Breast epithelium (tissue), 4 donors: ENCODE measurements at places on chromosomes 2 and 18.

DNA sequence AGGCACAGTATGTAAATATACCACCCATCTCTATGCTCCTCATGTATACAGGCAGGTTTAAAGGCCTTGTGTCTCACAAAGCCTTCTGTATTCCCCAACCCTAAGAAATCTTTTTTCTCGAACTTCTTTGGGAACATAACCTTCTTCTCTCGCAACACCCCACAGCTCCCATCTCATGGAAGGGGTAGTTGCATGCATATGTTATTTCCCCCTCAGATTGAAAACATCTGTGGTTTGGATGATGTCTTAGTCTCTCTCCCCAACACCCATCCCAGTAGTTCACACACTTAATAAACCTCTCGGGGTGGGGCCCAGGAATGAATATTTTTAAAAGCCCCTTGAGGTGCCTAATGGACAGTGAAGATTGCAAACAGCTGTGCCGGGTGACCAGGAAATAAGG is 21.0 kb upstream of the HDAC4 start:
- H3K27ac ChIP-seq = no peak overlapping the region
- H3K4me3 ChIP-seq = no peak overlapping the region
- H3K4me1 ChIP-seq = no peaks in the 10 kb centered on the region
- no peaks in the 10 kb centered on the region for H3K36me3 ChIP-seq
- H3K27me3 ChIP-seq = no peaks in the 10 kb centered on the region
- no peak for DNase-seq

GRCh38 chr18:73249030-73249429 is 381.2 kb upstream of the NETO1 start:
- H3K4me3 ChIP-seq = no peak overlapping the region
- no peaks in the 10 kb centered on the region for H3K4me1 ChIP-seq
- no peak for DNase-seq
- no peaks in the 10 kb centered on the region for H3K27me3 ChIP-seq
- no peak overlapping the region for H3K27ac ChIP-seq
- no peaks in the 10 kb centered on the region for H3K36me3 ChIP-seq

DNA sequence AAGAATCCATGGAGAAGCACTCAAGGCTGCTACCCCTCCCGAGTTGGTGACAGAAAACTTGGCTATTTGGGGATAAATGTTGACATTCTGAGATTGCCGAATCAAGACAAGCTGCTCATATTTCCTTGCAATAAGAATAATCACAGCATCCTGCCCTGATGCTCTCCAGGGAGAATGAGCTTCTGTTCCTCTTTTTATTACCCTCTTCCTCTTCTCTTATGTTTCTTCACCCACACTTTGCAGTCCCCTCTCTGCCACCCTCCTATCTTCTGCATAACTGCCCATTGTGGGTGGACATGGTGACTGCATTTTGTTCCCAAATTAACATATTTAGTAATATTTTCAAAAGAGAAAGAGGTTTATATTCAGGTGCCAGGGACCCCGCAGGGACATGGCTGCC is 11.9 kb upstream of the MSGN1 start:
- no peak for DNase-seq
- no peak overlapping the region for H3K4me3 ChIP-seq
- H3K4me1 ChIP-seq = no peaks in the 10 kb centered on the region
- H3K27me3 ChIP-seq = no peaks in the 10 kb centered on the region
- H3K36me3 ChIP-seq = no peaks in the 10 kb centered on the region
- H3K27ac ChIP-seq = no peak overlapping the region

DNA sequence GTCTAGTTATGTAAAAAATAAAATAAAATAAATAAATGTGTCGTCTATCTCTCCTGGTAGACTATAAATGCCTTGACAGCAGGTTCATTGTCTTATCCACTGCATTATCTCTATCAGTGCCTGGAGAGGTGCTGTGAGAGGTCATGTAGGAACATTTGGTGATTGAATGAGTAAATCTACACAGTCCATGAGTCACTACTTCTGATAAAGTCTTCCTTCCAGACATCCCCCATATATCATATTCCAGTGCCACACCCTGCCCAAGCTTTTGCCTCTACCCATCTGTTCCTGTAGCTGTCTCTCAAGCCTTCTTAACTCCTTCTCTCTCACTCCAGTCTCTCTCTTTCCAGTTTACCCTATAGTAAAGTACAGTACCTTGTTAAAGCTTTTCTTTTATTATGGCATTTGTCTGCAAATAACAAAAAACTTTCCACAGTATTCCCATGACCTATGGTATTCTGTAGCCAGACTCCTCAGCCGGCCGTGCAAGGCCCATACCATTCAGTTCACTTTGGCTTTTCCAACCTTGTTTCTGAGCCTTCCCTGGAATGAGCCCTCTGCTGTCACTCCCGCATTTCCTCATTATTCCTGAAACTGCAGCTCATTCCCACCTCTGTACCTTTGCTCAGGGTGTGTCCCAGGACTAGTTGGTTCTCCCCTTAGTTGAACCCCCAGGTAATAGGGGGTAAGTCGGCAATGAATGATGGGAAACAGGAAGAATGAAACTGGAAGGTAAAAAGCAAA is 37.5 kb downstream of the ANXA4 start:
- no peak for DNase-seq
- H3K4me3 ChIP-seq = no peak overlapping the region
- H3K4me1 ChIP-seq = no peaks in the 10 kb centered on the region
- no peaks in the 10 kb centered on the region for H3K36me3 ChIP-seq
- H3K27ac ChIP-seq = no peak overlapping the region

DNA sequence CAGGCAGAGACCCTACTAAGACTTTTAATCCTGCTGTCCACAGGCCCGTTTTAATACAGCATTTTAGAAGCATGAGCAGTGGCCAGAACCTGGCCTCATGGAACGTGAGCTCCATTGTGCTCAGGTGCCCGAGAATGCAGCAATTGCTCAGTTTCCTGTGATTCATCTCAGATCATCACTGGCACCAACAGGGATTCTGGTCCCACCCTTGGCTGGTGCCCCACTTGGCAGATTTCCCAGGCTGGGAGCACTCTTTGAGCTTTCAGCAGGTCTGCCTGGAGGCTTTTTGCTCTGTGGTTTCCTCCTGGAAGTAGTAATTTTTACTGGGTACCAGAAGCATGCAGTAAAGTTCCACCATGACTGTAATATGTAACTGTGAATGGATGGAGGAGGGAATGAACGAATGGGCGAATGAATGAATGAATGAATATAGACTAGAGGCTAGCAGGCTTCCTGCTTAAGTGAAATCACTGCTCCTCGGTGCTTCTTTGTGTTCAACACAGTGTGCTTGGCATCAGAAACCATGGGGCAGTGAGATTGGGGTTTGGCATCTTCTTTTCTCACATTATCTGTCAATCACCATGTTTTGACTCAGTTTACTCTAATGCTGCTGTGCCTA is 312.9 kb downstream of the PRKCE start:
- peak overlapping the region; percentile 62 for H3K27ac ChIP-seq
- H3K27me3 ChIP-seq = no peaks in the 10 kb centered on the region
- no peak overlapping the region for H3K4me3 ChIP-seq
- DNase-seq = peak; percentile 67
- H3K36me3 ChIP-seq = no peaks in the 10 kb centered on the region

DNA sequence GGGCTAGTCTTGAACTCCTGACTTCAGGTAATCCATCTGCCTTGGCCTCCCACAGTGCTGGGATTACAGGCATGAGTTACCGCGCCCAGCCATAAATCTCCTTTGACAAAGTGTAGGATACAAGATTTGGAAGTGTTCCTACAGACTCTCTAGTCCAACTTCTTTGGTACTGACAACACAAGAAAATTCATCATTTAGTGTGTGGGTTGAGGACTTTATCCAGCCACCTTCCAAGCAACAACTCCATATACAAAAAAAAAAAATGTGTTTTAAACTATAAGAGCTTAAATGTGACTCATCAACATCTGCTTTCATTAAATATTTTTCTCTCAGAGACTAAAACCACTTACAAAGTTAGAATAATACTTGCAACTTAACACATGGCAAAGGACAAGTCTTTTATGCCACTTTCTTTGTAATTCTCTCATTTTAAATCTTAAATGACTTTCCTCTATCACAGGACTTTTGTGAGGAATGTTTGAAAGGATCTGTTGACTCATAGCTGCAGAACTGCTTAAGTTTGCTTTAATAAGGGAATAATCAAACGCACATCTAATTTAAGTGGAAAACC is 46.2 kb upstream of the ITGAV start:
- peak overlapping the region; percentile 63 for H3K27ac ChIP-seq
- DNase-seq = no peak
- no peaks in the 10 kb centered on the region for H3K27me3 ChIP-seq
- no peaks in the 10 kb centered on the region for H3K4me1 ChIP-seq
- H3K36me3 ChIP-seq = no peaks in the 10 kb centered on the region
- no peak overlapping the region for H3K4me3 ChIP-seq

DNA sequence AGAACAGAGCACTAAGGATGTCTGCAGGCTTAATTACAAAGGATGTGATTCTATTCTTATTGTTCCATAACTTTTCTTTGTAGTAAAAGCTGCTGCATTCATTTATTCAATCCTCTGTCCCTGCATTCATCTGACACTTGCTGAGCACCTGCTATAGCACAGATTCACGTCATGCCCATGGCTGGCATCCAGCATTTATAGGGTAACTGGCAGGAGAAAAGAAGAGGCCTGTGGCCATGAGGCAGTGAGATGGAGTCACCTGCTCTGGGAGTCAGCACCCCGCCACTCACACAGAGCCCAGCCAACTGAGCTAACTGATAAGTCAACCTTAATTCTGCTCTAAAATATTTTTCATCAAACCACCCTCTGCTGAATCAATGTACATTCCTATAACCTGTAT is 18.3 kb upstream of the CDC42EP3 start:
- DNase-seq = no peak
- H3K36me3 ChIP-seq = no peaks in the 10 kb centered on the region
- peak overlapping the region; percentile 45 for H3K27ac ChIP-seq
- no peak overlapping the region for H3K4me3 ChIP-seq
- no peaks in the 10 kb centered on the region for H3K4me1 ChIP-seq
- no peaks in the 10 kb centered on the region for H3K27me3 ChIP-seq

DNA sequence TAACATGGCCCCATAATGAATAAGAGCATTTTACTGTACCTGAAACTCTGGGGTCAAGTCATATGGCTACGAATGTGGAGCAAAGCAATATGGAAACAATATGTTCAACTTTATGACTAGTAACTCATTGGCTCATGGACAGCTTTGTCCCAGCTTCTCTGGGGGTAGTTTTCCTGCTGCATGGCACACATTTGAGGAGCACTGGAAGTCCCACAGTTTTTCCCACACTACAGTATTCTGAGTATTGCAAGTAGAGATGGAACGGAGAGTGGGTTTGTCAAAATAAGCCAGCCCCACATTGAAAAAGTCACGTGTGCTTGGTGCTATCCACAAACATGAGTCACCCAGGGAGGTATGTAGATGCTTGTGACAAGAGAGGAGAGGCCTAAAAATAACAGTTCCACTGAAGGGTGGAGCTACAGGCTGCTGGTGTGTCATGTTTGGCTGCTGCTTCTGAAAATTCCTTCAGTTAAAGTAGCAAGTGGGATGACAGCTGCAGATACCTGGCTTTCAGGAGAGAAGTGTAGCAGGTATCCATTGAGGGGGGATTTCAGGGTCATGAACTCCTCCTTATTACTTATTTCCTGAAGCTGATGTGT is 48.2 kb upstream of the CTAGE1 start:
- peak overlapping the region; percentile 29 for H3K27ac ChIP-seq
- no peak for DNase-seq
- no peak overlapping the region for H3K4me3 ChIP-seq
